Fibroblast of skin of left biceps (primary cell): ENCODE measurements at places on chromosomes 4 and X.

DNA sequence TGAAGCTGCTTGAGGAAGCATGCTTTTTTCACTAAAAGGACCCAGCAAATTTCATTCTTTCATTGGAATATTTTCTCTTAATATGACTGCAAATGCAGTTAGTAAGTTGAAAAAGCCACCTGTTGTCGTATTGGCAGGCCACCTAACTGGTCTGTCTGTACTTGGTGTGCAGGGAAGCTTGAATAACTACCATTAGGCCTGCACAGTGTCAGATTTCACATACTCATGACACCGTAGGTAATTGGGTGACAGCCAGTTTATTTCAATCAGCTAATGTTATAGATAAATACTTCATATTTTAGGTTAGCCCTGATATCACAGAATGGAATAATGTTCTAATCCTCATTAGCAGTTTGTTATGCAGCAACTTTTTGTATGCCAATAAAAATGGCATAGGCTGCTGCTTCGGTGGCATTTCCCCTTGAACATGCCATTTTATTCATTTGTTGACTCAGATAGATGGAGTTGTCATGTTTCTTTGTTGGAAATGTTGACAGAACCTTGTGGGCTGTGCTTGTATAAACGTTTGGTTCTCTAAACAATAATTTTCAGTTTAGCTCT lies 173.7 kb downstream of the RPA4 start:
- no peak for DNase-seq

GRCh38 chrX:107154787-107155620 lies 36.4 kb upstream of the RBM41 start:
- no peak for DNase-seq

- no peak for DNase-seq
These were observed 78.4 kb upstream of the MAP3K15 start for GRCh38 chrX:19593690-19594089.

DNA sequence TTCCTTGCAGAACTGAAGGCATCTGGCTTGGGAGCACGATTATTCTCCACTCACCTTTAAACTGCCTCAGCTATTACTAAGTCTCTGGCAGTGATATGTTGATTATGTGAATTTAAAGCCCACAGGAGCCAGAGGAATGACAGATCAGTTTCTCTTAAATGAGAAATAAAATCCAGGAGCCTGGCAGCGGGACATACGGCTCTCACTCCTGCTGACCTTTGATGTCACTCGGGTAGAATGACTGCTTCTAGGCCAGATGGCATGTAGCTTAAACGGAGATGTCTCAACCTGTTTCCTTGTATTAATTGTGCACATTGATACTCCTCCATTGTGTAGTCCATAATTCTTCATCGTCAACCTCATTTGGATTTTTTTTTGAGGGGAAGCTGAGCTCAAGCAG lies 4.0 kb upstream of the CBLL2 start:
- DNase-seq: no peak

DNA sequence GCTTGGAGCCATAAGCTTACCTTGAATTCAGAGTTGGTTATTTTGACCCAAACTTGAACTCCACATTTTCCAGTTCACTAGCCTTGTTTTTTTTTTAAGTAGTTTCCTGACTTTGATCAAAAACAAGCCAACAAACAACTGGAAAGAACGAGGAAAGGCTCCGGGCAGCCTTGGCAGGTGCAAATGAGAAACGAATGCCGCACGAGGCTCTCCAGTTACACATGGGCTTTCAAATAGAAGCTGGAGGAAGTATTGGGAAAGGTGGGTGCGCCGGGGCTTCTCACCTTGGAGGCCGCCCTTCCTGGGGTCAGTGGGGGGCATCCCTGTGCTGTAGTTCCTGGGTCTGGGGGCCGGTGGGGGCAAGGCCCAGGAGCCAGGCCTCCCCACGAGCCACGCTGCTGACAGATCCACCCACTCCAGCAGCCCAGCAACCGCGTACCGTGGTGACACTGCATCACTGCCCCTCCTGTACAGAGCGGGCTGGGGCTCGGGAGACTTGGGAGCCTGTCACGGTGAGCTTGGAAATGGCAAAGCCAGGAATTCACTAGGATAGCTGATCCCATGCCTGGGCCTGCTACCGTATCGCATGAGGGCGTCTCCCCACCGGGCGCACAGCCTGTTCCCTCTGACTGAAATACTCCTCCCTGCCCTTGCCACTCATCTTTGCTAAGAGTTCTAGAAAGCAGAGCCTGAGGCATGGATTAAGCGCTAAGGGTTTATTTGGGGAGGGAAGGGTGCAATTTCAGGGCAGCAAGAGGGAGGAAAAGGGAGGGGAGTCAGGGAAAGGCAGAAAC lies 50.9 kb upstream of the ADRA2C start:
- no peak for DNase-seq

DNA sequence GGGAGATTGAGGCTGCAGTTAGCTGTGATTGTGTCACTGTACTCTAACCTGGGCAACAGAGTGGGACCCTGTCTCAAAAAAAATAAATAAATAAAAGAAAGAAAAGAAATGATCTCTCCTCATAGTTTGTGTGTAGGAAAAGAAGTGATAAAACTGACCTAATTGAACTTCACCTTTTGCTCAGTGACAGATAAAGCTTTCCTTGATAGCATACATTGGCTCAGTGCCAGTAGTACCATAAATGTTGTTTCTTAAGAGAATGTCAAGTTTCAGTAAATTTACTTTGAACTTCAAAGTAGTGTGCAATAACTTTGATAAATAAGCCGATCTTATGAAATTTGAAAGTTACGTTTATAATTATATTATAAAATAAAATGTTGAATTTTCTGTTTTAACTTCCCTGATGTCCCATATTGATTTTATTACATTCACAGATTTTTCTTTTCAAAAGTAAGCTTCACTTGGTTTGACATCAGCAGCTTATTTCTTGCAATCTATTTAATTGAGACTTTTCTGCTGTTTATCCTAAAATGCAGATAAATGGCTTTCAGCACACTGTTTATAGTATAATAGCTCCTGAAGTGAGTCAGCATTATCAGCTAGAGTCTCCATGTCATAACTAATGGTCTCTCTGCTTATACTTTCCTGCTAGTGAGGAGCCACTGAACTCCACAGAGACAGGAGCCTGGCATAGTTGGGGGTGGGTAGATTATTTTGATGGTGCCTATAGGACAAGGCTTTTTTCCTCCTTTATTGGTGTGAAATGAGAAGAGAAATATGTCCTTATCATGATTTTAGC lies 330.1 kb downstream of the BMPR1B start:
- DNase-seq: no peak

DNA sequence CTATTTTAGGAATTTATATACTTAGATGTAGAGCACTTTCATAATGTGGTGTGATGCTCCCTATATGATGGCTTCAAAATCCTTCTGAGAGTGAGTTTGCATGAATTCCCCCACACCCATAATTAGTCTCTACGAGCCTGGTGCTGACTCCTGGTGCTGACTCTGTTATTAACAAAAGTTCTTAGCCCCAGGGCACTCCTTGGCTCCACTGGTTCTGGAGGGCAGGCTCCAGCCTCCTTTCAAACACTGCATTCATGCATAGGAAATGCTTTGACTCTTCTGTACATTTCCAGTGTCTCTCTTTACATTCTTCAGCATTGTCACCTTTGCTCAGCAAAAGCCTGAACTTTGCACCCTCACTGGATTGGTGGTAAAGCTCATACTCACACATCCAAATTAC lies 64.0 kb downstream of the LNX1 start:
- DNase-seq: no peak
